Activated CD8-positive, alpha-beta memory T cell treated with anti-CD3 and anti-CD28 coated beads for 1 hour (primary cell): ENCODE measurements at places on chromosomes 7 and 10.

- DNase-seq: no peak
These were observed 424.9 kb downstream of the CALN1 start for GRCh38 chr7:71987200-71987767.

GRCh38 chr7:20102982-20103381 lies 114.2 kb downstream of the MACC1 start:
- no peak for DNase-seq

DNA sequence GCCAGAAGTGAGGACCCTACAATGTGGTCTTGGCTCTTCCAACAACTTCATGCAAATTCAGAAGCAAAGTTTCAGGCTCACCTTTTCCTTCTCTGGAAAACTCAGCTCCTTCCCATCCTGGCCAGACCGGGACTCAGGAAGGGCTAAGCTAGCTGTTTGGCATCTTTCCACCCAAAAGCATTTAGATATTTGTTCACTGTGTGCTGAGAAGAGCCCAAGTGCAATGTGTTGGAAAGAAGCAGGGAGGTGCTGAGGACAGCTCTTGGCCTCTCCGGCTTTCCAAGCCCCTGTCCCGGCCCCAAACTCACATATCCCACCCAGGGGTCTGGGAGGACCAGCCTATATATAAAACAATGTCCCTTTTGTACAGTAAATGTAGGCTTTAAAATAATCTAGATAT lies 44.5 kb downstream of the MKI67 start:
- DNase-seq: no peak

- no peak for DNase-seq
These were observed 4.4 kb downstream of the NACAD start for GRCh38 chr7:45084336-45084735.

GRCh38 chr7:50404392-50404791 lies 45.8 kb downstream of the FIGNL1 start:
- no peak for DNase-seq

GRCh38 chr10:78756604-78757343 lies 312.0 kb upstream of the ZMIZ1 start:
- no peak for DNase-seq

- DNase-seq: no peak
These were observed 129.0 kb downstream of the DIP2C start for GRCh38 chr10:560314-560992.

- DNase-seq: no peak
These were observed 50.0 kb upstream of the AQP1 start for GRCh38 chr7:30861612-30862011.

DNA sequence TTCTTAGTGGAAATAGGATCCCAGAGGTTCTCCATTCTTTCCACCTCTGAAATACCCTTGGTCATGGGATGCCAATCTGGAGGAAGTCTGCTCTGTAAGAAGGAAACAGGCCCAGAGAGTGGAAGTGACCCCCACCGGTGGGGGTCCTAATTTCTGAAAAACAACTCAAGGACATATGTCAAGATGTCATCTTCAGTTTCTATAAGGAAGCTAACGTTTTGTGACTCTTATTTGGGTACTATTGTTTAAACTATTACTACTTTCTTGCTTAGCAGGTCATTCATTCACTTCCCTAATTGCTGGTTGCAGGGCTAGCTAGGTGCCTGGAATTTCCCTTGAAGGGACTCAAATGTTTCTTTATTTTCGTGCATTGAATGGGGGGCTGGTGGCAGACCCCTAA lies 1.9 kb upstream of the ZNF775 start:
- no peak for DNase-seq

DNA sequence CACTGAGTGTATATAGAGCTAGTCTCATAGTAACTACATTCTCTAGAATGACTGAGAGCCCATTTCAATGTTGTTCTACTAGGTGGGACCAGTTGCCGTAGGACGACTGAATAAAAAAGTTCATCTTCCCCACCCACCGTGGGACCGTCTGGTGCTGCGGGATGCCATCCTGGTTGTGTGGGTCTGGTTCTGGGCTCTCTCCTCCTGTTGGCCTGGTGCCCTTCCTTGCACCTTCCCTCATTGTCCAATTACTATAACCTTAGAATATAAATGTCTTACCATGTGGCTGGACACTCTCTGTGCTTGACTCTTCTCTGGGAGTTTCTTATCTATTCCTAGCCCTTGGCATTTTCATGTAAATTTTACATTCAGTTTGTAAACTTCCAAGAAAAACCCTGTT lies 344.4 kb downstream of the TCERG1L start:
- DNase-seq: no peak

DNA sequence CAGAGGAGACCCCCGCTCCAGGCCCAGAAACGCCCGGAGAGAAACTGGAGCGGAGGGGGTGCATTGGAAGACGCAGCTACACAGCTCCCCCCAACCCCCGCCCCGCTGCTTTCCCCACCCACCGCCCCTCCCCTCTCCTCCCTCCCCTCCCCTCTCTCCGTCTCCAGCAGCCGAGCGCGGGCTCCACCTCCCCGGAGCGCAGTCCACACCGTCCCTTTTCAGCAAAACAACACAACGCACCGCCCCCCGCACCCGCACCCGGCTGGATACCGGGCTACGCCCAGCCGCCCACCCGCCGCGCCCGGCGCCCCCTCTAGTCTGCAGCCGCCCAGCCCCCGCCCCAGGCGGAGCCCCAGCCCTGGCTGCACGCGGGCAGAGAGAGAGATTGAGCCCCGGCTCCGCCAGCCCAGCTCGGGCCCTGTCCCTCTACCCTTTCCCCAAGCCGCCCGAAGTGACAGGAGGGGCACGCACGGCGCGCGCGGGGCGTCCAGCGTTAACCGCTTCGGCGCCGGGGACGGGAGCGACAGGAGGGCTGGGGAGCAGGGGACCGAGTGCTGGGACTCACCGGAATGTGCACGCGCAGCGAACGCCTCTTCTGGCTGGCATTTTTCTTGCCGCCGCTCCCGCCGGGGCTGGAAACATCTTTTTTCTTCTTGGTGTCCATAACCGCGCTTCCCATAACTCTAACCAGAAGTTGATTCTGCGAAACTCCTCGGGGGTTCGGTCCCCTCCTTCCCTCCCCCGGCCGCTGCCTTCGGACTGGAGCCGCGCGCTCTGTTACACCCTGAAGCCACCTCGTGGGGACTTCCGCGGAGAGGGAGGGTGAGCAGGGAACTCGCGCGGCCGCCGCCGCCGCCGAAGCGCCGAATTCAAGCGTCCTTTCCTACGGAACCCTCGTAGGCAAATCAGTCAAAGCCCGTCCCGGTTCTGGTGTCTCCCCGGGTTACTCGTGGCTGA lies 695 bp downstream of the PRKAG2 start:
- peak; percentile 35 for DNase-seq

GRCh38 chr10:132642732-132643008 lies 105.1 kb downstream of the INPP5A start:
- no peak for DNase-seq

GRCh38 chr10:72001033-72001395 lies 36.8 kb downstream of the CHST3 start:
- no peak for DNase-seq

DNA sequence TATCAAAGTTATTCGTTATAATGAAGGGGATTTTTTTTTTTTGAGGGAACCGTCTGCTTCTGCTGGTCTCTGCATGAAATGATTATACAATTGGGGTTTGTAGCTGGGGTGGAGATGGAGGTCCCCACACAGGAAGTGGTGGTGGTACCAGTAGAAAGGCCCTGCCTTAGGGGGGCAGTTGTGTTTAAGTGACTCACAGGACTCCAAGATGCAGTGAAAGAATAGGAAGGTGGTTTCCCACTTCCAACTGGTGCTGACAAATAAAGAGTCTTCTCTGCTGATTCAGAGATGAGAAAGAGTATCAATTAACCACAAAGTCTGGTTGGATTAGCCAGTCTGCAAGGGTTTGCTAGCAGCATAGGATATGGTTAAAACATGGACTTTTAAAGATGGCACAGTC lies 376.0 kb downstream of the SORCS3 start:
- DNase-seq: no peak

DNA sequence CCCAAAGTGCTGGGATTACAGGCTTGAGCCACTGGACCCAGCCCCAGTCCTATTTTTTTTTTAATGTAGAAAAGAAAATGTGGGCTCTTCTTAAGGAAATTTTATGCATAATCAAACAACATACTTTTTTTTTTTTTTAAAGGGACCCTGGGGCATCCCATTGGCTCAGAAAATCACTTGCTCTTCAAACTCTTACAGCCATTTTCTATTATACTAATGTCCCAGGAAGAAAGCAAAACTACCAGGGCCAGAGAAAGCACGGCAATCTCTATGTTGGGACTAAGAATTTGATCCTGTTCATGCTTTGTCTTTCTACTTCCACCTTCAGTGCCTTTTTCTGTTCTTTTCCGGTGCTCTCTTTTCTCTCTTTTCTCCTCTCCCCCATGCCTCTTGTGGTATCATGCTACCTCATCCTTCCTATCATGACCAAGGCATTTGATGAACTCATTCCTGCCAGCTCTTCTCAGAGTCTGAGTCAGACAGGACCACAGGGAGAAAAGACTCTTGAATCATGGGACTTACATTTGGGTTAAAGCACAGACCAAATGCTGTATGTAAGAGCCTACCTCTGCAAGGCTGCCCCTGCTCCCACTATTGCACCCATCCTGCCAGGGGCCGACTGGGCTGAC lies 76.4 kb upstream of the CCNY start:
- no peak for DNase-seq

DNA sequence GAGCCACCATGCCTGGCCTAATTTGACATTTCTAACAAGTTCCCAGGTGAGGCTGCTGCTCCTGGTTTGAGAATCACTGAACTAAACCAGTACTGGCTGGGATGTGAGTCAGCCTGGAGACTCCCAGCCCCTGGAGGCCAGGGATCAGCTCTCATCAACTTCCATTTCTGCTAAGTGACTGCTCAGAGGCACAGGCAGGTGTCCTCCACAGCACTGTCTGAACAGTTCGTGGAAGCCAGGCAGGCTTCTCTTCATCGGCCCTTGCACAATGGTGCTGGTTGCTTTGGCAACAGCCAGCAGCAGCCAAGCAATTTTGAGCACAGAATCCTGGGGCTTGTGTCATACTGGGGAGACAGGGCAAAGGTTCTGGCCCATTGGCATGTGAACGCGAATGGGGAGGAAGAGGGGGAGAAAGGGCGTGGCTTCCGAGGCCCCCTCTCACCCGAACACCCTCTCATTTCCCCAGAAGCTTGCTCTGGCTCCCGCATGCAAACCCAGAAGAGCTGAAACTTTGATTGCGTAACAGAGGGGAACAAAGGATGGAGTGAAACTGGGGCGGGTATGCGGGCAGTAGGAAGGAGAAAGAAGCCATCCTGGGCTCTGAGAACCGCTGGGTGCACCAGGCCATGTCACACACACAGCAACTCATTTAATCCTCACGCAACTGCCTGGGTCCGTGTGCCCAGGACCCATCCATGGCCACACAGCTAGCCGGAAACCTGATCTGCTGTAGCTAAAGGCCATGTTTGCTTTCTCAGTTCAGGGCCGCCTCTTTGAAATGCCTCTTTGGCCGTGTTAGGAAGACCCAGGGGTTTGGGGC lies 9.0 kb upstream of the POR start:
- DNase-seq: no peak

GRCh38 chr7:92794831-92795230 lies 41.5 kb downstream of the CDK6 start:
- no peak for DNase-seq

DNA sequence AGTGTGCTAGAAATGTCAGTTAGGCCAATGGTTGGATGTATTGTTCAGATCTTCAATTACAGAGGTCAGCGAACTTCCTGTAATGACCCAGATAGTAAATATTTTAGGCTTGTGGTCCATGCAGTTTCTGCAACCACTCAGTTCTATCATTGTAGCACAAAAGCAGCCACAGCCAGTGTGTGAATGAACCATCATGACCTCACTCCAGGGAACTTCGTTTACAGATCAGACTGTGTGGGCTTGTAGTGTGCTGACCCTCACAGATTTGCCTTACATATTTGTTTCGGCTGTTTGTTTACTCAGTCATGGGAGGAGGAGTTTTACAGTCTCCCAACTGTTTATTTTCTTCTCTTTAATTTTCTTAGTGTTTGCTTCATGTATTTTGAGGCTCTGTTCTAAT lies 55.4 kb downstream of the LANCL2 start:
- no peak for DNase-seq

GRCh38 chr10:77287647-77288120 lies 349.9 kb downstream of the KCNMA1 start:
- DNase-seq: no peak

DNA sequence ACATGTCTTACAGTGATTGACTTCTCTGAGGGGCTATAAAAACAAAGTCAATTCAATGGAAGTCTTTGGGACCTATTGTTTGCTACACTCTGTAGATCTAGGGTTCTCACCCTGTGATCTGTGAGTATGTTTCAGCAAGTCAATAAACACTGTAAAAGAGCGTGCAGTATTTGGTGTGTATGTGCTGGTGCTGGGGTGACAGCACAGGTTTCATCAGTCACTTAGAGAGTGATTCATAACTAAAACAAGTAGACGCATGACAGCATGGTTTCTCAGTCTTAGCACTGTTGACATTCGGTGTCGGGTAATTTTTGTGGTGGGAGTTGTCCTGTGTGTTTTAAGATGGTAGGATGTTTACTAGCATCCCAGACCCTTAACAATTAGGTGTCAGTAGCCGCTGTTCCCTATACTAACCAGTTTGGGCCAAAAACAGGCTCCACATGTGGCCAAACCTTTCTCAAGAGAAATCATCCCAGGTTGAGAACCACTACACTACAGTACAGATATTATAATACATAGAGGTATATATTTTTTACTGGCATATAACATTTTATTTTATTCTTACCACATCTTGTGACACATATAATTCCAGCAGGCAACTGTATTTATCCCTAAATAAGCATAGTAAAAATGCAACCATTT lies 411.8 kb downstream of the ARL4A start:
- no peak for DNase-seq

DNA sequence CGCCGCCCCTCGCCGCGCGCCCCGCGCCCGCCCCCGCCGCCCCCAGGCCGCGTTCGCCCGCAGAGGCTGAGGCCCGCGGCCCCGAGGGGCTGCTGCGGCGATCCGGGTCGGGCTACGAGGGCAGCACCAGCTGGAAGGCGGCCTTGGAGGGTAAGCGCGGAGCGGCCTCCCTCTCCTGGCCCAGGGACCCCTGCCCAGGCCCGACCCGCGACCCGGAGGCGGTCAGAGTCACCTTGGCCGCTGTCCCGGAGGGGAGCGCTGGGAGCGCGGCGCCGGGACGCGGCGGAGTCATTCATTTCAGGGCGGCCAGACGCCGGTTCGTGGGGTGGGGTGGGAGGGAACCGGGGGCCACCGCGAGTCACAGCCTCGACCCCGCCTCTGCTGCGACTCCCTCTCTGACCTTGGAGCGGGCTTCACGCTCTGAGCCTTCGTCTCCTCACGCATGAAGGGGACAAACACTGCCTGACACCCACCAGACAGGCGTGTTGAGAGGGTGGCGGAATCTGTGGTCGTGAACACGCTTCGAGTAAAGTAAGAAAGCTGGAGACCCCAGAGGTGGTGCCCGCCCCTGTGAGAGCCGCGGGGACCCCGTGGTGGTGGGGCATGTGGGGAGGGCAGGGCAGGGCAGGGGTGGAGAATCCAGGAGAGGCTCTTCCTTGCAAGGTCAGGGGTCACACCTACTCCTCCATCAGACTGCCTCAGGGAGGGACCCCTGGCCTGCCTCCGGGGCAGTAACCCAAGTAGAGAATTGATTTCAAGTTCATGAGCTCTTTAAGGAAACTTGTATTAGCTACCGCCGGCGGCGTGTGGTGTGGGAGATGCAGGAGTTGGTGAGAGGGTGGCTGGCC lies 707 bp downstream of the CLEC2L start:
- no peak for DNase-seq
